ENCODE measurements at places on chromosomes 7 and 10.

- DNase-seq, result no peak
These were observed 145.6 kb downstream of the GLCCI1 start for GRCh38 chr7:8114175-8114574.

- no peak for DNase-seq
These were observed 18.6 kb downstream of the RABGEF1 start for GRCh38 chr7:66758950-66759628.

- DNase-seq, result no peak
These were observed 120.2 kb downstream of the RAB11FIP2 start for GRCh38 chr10:117926491-117926890.

DNA sequence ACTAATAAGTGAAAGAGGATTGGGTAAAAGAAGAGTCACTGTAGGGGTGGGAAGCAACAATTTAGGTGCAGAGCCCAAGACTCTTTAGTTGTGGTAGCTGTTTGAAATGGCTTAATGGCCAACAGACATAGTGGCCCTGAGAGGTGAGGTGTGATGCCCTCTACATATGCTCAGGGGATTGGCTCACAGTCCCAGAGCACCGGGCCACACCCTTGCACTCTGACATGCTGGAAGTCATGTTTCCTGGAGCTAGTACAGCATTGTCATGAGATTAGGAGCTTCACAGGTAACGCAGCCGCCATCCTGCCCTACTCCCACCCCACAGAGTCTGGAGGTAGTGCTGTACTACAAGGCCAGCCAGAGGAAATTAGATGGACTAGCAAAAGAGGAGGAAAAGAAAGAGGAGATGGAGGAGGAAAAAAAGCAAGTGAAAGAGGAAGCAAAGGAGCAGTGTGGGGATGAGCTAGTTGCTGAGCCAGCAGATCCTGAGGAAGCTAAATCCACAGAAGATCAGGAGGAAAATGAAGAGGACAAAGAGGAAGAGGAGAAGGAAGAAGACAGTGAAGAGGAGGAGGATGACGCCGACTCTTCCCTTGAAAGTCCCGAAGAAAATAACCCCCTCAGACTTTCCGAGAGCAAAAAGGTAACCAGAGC, 14.8 kb upstream of the FLNC start:
- DNase-seq, result no peak

DNA sequence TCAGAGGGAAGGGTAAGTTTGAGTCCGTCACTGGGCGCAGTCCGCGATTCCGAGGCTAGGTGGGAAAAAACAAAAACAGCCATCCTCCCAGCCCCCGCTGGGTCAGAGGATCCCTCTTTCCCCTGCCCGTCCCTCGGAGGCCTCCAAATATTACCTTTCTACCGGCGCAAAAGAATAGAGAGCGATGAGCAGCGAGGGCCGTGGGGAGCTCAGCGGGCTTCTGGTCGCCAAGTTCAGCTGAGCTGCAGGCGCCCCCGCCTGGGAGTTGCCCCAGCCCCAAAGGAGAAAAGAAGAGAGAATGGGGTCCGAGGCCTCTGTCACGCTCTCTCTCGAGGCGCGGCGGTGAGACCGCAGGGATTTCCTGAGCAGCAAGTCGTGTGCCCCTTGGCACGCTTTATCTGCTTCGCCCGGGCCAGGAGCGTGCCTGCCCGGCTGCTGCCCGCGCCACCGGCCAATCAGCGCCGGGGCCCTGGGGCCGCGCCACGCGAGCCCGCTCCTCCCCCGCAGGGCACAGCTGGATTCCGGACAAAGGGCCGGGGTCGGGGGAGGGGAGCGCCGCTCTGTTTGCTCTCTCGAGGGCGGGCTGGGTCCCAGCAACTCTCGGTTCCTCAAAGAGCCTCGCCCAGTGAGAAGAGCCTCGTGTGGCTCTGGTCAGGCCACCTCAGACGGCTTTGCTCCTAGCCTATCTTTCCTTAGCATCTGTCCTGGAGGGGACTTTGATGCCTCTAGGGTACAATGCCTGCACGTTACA, at the start of gene NEUROG3:
TSS of gene NEUROG3 (minus strand) at position 367 of the 751 bp plus-strand sequence. CDS start 379 bp downstream, outside the sequence.
- DNase-seq, result no peak

GRCh38 chr7:88668591-88668990, 90.9 kb upstream of the ZNF804B start:
- DNase-seq, result no peak

DNA sequence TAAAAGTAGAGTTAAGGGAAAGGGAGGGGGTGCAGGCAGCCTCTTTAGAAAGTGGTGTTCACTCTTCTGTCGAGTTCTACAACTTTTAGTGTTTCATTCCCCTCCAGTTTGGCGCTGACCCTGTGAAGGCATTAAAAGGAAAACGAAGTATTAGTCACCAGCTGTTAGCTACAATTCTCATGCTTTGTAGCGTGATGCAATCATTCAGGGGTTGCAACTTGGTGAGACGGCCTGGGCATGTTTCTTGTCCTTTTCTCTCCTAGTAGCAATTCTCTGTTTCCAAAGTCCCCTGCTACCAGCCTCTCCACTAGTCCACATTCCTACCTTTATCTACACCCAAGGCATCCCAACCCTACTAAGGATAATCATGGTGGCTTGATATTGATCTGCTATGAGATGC, 33.7 kb upstream of the DGKI start:
- DNase-seq, result no peak

DNA sequence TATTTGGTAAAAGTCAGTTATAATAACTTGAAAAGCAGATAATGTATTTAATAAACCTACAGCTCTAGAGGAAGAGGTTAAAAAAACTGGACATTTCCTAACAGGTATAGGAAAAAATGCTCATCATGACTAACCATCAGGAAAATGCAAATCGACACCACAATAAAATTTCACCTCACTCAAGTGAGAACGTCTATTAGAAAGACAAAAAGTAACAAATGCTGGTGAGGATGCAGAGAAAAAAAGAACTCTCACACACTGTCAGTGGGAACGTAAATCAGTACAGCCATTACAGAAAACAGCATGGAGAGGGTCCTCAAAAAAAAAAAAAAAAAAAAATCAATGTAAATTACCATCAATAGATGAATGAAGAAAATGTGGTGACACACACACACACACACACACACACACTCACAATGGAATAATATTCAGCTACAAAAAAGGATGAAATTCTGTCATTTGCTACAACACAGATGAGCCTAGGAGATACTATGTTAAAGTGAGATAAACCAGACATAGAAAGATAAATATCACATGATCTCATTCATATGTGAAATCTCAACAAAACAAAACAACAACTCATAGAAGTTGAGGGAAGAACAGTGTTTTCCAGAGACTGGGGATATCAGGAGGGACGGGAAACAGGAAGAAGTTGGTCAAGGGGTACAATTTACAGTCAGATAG, 20.1 kb downstream of the EPC1 start:
- no peak for DNase-seq

DNA sequence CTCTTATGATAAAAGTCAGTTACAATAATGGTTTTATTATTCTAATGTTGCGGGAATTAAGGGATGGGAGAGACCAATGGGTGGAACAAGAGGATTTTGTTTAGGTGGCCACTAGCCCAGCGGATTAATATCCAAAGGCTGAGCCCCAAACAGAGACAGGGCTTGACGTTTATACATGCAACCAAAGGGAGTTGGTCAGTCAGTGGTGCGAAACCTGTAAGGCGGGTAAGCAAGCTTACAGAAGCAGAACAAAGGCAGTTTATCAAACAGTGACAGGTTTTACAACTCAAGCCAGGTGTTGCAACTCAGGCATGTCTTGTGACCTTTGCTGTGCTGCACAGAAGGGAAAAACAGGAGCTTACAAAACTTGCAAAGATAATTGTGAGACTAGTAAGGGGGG, 622.9 kb upstream of the MBL2 start:
- DNase-seq, result no peak

DNA sequence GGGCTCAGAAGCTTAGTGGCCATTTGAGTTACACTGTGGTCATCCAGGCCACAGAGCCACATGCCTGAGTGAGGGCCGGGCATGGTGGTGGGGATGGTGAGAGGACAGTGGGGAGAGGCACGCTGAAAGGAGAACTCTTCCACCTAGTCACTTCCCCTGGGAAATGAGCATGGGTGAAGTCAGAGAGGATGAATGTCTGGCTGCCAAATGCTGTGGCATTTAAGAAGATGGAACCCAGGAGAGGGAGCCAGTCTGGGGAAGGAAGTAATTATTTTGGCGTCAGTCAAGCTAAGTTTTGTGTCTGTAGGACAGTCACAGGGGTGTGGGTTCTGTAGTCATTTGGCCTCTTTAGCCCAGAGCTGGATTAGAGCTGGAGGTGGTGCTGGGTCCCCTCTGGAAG, 86.0 kb upstream of the PODXL start:
- no peak for DNase-seq

DNA sequence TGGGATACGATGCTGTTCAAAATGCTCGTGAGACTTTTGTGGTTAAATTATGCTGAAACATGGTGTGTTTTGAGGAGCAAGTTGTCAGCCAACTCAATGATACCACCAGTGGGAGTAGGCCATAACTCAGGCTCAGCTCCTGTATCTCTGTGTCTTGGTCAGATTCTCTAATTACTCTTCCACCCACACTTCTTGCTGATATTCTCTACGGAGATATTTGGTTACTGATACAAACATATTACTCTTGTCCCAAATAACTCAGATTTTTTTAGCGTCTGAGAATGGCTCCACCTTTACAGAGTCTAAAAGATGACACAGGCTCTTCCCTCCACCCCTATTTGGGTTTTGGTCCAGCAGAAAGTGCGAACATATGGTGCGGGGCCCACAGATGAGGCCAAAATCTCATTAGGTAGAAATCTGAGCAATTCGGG, 168.9 kb downstream of the PKD1L1 start:
- DNase-seq, result no peak

GRCh38 chr10:131444286-131444685, 132.8 kb upstream of the TCERG1L start:
- DNase-seq, result no peak

DNA sequence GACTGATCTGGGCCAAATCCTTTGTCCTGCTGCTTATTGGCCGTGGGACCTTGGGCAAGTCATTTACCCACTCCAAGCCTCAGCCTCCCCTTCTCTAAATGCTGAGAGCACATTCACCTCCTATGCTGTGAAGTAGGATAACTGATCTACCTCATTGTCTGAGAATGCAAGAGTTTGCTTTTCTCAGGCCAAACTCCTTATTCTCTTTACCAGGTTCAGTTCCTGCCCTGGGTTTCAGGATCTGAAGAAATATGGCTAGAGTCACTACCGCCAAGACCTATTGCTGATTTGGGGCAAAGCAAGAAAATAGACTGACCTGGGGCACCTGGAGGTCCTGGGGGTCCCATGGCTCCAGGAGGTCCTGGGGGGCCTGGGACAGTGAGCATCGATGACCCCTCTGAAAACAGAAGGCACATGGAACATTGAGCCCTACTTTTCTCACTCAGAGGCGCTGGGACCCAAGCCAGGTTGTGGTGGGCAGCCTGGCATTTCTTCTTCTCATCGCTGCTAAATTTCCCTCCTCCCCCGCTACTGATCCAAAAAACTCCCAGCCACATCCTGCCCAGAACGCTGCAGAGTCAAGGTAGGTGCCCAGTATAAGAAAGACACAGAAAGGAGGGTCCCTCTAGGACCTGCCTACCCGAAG, 42.4 kb downstream of the COL17A1 start:
- no peak for DNase-seq

DNA sequence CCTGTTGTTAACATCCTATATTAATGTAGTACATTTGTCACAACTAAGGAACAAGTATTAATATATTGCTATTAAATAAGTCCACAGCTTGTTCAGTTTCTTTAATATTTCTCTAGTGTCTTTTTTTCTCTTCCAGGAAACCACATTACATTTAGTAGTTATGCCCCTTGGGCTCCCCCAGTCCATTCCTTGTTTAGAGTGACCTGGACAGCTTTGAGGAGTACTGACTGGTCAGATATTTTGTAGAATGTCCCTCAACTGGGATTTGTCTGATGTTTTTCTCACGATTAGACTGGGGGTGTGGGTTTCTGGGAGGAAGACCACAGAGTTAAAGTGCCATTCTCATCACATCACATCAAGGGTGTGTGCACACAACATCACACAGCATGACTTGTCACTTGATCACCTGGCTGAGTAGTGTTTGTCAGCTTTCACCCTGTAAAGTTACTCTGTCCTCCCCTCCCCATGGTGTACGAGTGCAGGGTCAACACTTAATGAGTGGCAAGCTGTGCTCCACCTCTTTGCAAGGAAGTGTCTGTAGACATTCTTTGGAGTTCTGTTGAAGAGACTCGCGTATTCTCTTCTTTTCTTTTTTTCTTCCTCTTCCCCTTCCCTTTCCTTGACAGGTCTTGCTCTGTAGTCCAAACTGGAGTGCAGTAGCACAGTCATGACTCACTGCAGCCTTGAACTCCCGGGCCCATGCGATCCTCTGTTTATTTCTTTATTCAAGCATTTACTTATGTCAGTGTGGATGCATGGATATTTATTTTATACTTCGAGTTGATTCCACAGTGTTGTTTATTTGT, 10.2 kb downstream of the LMTK2 start:
- no peak for DNase-seq

DNA sequence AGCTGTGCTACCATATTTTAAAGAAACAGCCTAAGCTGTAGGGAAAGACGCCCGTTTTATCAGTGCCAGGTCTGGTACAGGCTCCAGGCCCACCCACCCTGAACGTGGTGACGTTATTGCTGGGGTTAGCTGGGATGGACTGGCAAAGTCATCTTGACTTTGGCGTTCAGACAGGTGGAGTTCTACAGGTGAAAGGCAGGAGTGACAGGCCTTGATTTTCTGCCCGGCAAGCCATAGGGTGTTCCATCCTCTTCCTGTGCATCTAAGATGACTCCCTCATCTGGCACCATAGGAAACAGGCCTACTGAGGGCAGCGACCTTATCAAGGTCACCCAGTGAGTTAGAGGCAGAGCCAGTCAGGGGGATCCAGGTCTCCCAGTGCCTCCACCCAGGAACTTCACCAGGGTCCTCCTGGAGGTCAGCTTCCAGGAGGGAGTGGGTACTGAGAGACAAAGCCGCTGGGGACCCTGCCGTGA, 41.6 kb downstream of the HK1 start:
- DNase-seq, result no peak

GRCh38 chr10:11962176-11962575, 80.4 kb downstream of the UPF2 start:
- DNase-seq, result no peak

DNA sequence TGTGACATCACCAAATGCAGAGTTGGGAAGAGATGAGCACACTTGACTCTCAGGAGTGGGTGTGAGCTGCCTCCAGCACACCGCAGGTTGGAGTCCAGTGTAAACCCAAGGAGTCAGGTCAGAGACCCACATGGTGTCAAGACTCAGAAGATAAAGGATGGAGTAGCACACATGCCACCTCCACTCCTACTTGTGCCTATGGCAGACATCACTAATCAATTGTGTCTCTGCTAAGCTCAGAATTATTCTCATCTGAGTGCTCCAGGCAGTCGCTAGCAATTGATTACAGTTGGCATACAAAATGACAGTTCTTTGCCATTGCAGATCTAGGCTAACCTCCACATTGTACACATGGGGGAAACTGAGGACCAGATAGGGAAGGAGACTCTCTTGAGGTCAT, 187.1 kb downstream of the RPS24 start:
- DNase-seq, result no peak

All from effector memory CD8-positive, alpha-beta T cell (primary cell).